ENCODE measurements at places on chromosomes 11 and 22.

- DNase-seq = no peak
Observed at GRCh38 chr11:60785136-60785535, at the start of gene MS4A10. Gene MS4A10, plus strand, starts transcription at chr11:60785333. Its CDS starts 5,003 bp downstream, at chr11:60790336.

- DNase-seq = no peak
Observed at GRCh38 chr22:46876357-46876934, 114.0 kb downstream of the TBC1D22A start.

- DNase-seq = no peak
Observed at GRCh38 chr11:44804449-44805437, 78.0 kb downstream of the TSPAN18 start.

- DNase-seq = no peak
Observed at GRCh38 chr11:80816966-80817365, 1376.1 kb upstream of the TENM4 start.

DNA sequence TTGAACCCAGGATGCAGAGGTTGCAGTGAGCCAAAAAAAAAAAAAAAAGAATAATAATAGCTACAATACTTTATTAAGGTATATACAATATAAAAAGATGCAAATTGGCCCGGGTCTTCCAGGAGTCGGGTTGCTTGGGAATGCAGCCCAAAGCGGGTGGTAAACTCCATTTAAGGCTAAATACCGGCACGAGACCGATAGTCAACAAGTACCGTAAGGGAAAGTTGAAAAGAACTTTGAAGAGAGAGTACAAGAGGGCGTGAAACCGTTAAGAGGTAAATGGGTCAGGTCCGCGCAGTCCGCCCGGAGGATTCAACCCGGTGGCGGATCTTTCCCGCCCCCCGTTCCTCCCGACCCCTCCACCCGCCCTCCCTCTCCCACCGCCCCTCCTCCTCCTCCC, 143.3 kb downstream of the DLG2 start:
- DNase-seq = no peak

GRCh38 chr22:23774114-23774921, 1.7 kb downstream of the MMP11 start:
- no peak for DNase-seq

DNA sequence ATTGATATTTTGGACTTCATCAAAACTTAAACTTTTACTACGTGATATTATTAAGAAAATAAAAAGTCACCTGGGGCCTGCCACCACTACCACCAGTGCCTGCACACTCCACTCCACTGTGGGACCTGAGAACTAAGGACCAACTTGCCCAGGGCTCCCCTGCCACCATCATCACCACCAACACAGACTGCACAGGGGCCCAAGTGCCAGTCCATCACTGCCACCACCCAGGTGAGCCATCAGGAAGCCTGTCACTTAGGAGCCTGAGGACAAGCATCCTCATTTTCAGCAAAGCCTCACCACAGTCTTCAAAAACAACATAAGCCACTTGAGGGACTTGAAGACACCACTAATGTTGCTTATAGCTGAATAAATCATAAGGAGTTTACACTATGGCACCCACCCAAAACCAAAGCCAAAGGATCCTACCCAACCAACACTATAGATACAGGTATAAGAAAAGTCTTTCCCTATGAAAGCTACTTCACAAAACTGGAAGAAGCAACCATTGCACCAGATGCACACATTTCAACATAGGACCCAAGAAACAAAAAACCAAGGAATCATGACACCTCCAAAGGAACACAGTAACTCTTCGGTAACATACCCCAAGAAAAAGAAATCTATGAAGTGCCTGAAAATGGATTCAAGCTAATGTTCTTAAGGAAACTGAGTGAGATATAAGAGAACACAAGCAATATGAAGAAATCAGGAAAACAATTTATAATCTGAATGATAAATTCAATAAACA, 73.6 kb upstream of the GNAZ start:
- no peak for DNase-seq

GRCh38 chr11:128828350-128828749, 38.7 kb downstream of the KCNJ1 start:
- DNase-seq = no peak

- no peak for DNase-seq
Observed at GRCh38 chr22:16804882-16805281, 20.3 kb downstream of the XKR3 start.

DNA sequence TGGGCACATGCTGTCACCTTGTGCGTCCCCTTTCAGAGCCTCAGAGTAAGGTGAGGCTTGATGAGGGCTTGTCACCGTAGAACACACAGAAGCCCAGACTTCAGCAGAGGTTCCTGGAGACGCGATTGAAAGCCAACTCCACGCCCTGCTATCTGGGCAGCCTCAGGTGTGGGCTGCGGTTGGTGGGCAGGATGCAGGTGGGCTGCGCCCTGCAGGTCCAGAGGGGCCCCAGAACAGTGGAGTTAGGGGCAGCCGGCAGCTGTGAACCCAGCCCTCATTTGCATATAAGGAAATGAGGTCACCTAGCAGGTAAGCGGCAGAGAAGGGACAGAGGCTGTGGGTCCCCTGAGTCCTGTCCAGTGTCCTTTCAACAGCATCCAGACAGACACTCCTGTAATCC, 15.4 kb downstream of the PHLDA2 start:
- no peak for DNase-seq

DNA sequence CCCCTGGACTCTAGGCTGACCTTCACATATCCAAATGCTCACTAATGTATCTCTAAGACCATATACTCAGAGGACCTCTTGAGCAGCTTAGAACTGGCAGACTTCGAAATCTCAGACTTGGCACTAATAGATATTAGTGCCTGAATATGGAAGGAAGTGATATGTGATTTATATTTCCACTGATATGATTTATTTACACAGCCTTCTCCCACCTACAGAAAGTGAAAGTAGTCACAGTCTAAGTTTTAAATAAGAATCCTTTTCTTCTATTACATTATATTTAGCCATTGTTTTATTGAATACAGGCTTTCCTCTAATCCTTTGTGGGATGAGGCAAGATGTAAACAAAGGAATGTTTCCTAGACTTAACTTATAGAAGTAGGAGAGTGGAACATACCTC, 6.7 kb upstream of the NAV2 start:
- no peak for DNase-seq

DNA sequence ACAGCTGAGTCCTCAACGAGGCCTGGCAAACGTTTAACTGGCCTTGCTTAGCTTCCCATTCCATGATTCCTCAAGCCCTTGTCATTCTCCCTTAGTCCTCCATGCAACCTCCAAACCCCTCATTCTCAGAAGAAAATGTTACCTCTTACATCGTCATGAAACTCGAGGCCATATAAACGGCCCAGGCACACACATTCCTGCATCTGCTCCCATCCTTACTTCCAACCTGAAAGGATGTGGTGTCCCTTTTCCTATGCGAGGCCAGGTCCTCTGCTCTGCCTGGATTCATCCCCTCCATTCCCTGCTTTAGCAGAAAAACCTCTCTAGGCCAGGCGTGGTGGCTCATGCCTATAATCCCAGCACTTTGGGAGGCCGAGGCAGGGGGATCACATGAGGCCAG, 9.0 kb downstream of the MPZL3 start:
- no peak for DNase-seq

- no peak for DNase-seq
Observed at GRCh38 chr22:37079668-37080171, 28.2 kb downstream of the KCTD17 start.

- DNase-seq = no peak
Observed at GRCh38 chr22:23604939-23605712, 25.0 kb upstream of the IGLL1 start.

GRCh38 chr22:19621373-19622060, 92.8 kb upstream of the SEPTIN5 start:
- DNase-seq = peak; percentile 67

- DNase-seq = no peak
Observed at GRCh38 chr11:88202498-88202897, 27.3 kb upstream of the RAB38 start.

DNA sequence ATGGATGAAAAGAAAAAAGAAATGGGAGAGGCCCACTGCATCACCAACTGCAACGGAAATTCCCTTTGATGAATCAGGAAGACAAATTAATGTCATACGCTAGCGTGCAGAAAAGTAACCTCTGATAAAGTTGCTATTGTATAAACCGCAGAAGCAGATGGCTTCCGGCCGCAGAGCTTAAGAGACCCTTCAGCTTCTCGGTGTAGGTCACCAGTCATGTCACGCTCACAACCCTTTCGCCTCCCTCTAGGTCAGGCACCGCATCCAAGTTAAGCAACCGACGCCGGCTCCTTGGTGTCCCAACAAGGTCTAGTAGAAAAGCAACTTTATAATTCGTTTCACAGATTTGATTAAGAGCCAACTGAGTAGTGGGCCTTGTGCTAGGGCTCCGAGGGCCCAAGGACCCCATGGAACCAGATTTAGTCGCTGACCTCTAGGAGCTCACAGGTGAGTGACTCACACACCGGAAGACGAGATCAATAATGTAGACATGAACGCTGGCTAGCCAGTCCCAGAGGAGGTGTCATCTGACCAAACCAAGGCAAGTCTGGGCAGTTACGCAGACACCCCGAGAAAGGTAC, 1.2 kb upstream of the ZFP91 start:
- DNase-seq = no peak

GRCh38 chr11:124043420-124043819, 2.3 kb upstream of the OR10G7 start:
- DNase-seq = no peak

GRCh38 chr11:119810478-119811232, 81.7 kb upstream of the NECTIN1 start:
- no peak for DNase-seq

DNA sequence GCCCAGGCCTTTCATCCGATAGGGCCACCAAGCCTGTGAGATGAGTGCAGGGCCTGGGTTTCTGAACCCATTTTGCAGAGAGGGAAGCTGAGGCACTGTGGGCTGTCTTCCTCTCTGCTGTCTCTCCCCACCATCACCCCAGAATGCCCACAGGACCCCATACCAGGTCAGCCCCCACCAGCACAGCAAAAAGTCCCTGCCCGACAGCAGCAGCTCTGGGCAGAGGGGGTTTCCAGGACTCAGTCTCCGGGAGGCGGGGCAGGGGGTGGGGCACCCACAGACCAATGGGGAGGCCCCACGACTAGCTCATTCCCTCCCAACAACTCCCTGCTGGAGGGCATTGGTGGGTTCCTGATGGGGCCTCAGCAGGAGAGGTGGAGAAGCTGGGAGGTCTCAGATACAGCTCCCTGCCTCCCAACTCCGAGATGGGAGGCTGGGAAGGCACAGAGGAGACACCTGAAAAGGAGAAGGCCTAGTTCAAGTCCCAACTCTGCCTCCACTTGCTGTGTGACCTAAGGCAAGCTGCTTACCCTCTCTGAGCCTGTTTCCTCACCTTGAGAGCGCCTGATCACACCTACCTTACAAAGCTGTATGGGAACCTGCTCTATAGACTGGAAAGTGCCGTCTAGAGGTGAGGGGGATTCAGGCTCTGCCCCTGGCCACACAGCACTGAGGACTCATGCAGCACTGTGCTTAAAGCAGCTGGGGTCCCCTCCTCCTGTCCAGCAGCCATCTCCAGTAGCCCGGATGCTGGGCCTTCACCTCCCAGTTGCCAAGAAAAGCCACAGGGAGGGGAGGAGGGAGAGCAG, 3.5 kb downstream of the CBX7 start:
- DNase-seq = peak; percentile 62

DNA sequence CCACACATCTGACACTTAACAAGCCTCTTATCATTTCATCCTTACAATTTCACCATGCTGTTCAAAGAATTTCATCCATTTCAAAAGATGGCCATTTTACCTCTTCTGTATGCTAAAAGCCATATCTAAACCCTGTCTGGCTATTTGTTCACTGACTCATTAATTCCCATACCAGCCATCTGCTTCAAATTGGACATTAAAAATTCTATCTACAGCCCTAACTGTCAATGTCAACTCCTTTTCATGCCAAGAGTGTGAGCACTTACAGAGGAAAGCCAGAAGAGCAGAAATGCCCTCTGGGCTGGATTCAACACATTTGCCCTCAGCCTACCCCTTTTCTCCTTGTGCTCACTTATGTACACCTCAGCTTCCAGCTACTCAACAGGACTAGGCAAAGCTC, 59.2 kb downstream of the SYTL2 start:
- no peak for DNase-seq

GRCh38 chr11:122883646-122883979, 1.1 kb downstream of the JHY start:
- DNase-seq = no peak

GRCh38 chr22:36417281-36417686, 29.5 kb upstream of the MYH9 start:
- DNase-seq = no peak

- DNase-seq = no peak
Observed at GRCh38 chr22:44773082-44773481, 20.7 kb downstream of the ARHGAP8 start.

- no peak for DNase-seq
Observed at GRCh38 chr11:128483211-128483788, 104.1 kb downstream of the ETS1 start.

GRCh38 chr11:2837096-2837601, 48.4 kb downstream of the CDKN1C start:
- peak; percentile 82 for DNase-seq

DNA sequence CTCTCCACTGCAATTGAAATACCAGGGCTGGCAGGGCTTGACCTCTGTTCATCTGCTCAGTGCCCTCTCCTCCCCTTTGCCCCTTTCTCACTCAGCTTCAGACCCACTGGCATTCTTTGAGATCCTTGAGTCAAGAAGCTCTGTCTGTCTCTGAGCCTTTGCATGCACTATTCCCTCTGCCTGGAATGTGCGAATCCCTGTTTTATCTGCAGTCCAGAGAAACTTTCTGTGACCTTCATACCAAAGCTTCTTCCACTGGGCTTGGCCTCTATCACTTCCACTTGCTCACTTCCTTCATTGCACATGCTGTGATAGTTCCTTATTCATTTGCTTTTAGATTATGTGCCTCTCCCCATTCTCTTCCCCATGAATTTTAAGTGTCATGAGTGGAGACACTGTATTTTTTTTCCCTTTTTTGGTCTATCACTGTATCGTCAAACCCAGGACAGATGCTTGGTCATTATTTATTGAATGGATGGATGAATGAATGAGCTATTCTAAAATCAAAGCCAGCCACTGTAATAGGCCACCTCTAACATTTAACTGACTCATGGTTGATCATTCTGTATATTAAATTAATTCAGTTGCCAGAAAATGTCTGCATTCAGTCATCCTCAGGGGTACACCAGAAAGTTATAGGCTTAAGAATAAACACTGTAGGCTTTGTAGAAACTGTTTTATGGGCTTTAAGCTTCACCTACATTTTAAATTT, 88.7 kb upstream of the TIMP3 start:
- no peak for DNase-seq

DNA sequence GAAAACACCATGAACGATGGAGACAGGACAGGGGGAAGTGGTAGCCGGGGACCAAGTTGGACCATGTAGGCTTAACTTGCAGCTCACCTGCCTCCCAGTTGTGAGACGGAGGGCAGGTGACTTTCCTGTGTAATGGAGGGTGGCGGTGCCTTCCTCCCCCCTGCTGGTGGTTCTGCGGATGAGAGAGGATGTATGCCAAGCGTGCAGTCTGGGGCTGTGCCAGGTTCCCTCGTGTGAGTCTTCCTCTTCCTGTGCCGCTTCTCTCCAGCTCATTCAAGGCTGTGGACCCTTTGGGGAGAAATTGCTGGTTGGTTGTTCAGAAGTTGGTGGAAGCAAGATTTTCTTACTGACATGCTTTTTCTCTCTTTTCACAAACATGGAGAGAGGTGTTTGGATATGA, 35.1 kb downstream of the MPPED1 start:
- no peak for DNase-seq

Data from posterior cingulate gyrus (tissue), 11 donors.